ENCODE measurements at places on chromosomes 12 and 14.

- no peak for DNase-seq
Observed at GRCh38 chr12:82481954-82482353, 123.6 kb downstream of the METTL25 start.

GRCh38 chr12:110555577-110556406 is 27.3 kb downstream of the PPTC7 start:
- no peak for DNase-seq

DNA sequence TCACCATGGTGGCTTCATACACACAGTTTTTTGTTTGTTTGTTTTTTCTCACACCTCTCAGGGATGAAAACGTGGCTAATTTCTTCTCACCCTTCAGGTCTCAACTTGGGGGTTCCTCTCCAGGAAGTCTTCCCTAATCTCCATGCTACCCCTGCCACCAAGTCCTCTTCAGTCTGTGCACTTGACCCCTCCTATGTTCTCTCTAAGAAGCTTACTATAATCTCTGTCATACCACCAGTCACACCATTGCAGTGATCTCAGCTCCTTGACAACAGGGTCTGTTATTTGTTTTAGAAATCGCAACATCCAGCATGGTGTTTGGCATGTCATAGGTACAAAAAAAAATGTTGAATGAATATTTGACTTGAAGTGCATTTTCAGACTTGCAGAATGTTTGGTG is 83.4 kb downstream of the PRORP start:
- DNase-seq: no peak

- no peak for DNase-seq
Observed at GRCh38 chr14:32826404-32827082, 112.1 kb upstream of the NPAS3 start.

GRCh38 chr14:101005447-101005846 is 101.9 kb upstream of the RTL1 start:
- DNase-seq: no peak

DNA sequence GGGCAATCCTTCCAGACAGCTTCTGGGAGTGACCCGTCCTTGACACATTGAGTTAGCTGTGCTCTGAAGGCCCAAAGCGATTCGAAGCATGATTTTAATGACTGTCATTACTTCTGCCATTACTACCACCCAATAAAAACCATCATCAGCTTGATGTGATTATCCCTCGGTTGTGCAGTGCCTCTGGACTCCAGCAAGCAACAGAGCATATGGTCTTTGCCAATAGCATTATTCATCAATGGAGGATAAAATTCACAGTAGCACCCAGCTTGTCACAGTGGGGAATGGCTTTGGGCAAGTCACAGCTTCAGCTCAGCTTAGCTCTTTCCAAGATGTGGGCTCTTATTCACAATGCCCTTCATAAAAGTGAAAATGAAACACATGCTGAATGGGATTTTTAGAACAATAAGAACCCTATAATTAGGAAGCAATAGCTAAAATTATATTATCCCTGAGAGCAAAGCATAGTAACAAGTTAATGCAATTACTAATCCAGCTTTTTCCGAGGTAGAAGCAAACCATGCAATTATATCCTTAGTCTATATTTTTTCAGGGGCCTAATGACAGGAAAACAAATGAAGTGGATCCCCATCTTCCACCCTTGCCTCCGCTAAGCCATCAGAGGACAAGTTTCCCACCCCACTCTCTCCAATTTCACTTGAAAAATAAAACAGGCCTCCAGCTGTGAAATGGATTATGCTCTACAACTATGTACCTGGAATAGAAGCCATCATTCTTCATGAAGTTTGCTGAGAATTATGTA is 163.0 kb upstream of the EEA1 start:
- DNase-seq: no peak

DNA sequence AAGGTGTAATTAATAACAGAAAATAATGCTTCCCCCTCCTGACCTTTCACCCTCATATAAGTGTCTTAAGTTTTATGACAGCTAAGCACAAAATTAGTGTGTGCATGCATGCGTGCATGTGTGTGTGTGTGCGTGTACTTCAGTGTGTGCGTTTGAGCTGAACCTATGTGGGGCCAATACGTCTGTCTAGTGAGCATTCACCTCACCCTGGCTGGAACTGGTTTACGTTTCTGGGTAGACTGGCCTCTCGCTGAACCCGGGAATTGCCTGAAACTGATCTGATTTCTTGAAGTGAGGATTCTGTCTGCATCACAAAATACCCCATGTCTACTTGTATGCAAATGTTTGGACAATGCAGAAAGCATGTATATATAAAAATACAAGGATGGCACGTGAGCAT is 68.2 kb upstream of the TBX3 start:
- no peak for DNase-seq

GRCh38 chr14:95362138-95362494 is 42.4 kb upstream of the CLMN start:
- DNase-seq: no peak

DNA sequence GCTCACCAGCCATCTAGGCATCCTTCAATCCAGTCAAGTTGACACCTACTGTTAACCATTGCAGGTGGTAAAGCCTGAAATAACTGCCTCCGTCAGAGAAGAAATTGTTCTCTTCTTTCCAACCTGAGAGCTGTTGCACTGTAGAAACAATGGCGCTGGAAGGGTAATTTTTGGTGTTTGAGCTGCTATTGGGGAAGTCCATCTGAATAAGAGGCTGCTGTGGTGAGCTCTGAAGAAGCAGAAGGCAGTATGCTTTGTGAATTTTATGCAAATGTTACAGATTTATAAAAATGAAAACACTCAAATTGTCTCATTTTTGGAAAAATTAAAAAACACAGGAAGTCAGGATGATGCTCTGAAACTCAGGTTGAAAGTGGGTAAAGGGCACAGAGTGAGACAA is 60.2 kb downstream of the SNAPC1 start:
- no peak for DNase-seq

DNA sequence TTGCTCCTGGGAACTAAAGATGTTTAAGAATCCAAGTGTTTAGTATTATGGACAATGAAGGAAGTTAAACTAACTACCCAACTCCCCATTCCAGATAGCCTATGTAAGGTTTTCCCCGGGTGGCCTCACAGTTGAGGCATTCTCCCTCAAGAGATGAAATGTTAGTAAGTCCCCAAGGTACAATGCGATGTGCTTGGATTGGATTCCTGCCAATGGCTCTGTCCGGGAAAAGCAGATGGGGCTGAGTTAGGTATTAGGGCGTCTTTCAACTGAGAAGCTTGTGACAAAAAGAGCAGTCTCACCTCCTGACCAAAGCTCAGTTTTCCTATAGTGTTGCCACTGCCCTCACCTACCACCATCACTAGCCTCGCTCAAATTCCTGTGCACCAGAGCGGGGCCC is 64.8 kb upstream of the E2F7 start:
- no peak for DNase-seq

GRCh38 chr12:18277196-18277595 is 15.9 kb downstream of the PIK3C2G start:
- no peak for DNase-seq

- no peak for DNase-seq
Observed at GRCh38 chr12:38892087-38892786, 13.2 kb downstream of the CPNE8 start.

DNA sequence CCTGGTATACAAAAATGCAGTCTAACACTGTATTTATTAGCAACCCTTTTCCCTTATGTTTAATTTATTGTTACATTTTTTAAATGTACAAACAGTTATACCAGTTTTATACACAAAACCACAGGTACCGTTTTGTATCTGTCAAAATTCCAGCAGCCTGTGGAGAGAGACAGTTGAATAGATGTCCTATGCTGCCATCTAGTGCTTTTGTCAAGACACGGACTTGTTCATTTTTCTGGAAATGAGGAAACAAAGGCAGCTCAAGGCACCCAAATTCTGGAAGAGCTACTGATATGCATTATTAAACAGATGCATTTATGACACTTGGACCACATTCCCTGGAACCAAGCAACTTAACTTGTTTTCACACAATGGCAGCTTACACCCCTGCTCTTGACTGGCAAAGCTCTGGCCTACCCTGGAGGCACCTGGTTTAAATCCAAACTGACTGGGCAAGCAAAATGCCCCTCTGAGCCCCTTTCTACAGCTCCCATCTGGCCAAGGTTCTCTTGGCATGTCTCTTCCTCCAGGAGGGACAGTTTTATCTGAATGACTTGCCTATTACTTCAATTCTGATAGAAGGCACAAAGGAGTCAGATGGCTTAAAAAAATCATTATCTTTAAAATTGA is 286.9 kb upstream of the PRKD1 start:
- no peak for DNase-seq

- DNase-seq: no peak
Observed at GRCh38 chr14:89415159-89415558, 1.9 kb downstream of the FOXN3 start.

- no peak for DNase-seq
Observed at GRCh38 chr12:111412007-111412829, 6.5 kb downstream of the SH2B3 start.

DNA sequence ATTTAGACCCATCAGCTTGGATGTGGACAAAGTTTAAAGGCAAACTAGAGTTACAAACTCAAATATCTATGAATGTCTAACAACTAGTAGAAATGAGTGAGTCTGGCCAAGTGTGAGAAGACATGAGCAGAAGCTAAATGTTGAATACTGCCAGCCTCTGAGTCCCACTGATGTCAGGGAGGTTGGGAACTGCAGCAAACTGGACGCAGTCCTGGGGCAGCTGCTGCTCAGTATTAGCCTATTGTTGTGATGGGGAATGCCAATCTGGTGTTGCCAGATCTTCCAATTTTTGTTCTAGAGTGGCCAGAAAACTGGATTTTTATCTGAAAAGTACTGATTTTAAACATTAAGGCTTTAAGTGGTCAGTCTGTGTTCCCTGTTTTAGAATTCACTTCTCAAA is 770.4 kb upstream of the STXBP6 start:
- DNase-seq: no peak

DNA sequence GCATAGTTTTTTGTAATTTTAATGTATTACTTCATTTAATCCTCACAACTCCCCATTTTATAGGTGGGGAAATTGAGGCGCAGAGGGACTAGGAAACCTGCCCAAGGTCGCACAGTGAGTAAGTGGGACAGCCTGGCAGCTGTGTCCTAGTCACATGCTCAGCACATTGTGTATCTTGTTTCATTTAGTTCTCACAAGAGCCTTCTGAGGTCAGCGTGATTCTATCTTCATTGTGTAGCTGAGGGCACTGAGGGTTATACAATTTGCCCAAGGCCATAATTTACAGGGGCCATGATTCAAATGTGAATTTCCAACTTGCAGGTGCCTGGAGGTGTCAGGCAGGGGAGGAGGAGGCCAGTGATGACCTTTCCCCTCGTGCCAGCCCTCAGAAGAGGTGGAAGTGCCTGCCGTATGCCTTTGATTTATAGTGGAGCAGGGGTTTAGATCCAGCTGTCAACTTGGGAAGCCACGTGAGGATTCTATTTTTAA is 30.3 kb upstream of the SMOC1 start:
- DNase-seq: no peak

GRCh38 chr12:16130343-16130742 is 147.1 kb downstream of the SLC15A5 start:
- no peak for DNase-seq

DNA sequence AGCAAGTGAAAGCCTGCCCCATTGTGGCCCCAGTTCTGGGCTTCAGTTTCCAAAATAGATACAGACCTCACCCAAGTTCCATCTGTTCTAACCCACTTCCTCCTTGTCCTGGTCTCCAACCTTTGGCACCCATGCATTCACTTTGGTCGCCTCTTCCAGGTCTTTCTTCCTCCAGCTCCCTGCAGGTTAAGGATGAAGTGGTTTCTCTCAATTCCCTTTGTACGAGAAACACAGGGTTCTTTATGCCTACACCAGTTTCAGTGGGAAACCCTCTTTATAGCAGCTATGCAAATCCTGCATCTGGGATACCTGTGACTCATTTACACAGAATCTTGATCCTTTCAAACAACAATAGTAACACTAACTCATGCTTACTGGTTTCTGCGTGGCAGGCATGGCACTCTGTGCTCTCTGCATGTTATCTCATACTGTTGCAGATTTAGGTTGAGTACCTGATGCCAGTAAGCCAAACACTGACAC is 110.6 kb upstream of the AMIGO2 start:
- no peak for DNase-seq

DNA sequence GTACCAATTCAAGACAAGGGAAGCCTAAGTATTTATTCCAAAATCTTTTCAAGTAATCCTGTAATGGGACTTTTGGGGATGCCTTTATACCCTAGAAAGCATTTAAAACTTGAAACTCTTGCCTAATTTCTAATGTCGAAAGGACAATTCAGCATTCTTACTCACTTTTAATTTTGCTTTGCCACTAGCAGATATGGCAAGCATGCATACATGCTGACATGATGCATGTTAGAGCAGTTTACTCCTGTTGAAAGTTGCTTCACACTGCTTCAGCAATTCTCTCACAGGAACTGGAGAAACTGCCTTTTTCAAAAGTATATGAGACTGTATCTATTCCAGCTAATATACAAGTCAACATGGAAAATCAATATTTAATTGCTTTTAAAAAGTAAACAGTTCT is 79.9 kb downstream of the TAOK3 start:
- DNase-seq: no peak

DNA sequence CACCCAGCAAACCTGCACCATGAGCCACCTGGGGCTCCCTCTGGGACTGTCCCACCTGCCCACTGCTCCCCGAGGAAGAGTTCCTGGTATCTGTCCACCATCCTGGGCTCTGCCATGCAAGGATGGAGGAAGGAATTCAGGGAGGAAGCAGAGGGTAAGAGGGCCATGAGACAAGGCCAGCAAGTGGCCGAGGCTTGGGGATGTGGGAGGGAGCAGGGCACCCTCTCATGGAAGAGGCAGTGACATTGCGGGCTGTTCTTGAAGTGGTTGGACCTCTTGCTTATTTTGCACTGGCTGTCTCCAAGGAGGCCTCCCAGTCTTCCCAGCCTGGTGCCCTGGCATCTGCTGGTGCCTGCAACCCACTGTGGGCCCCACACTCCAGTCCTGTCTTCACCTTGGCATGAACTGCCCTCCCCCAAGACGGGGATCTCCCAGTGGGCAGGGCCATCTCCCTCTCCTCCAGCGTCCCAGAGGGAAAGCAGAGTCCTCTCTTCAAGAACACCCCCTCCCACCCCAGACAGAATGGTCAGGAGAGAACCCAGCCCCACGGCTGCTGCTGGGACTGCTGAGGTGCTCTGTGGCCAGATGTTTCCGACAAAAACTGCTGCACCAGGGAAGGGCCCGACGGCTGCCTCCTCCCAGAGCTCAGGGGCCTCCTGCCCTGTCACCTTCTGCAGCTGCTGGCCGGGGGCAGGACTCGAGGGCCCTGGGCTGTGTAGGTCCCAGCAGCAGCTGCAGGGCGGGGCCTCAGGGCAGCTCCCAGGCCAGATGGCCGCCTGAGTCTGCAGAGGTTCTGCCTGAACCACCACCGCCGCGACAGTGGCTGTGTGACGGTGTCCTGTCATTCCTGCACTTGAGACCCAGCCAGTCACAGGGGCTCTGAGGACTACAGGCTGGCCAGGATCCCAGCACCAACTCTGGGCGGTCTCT is 1.8 kb upstream of the AKT1 start:
- DNase-seq: no peak

Data from activated T-helper 2 cell treated with anti-CD3 and anti-CD28 coated beads, Interferon-gamma antibody, Interleukin-2, Interleukin-4, amounts not matched to agents 10 μg/mL and 5 μg/mL and 100 μg/mL, durations not matched to agents 14 hours and 24 hours and 36 hours (primary cell).